Activated T-cell treated with anti-CD3 and anti-CD28 coated beads, Interleukin-2, amount 50 U/mL, for 72 hours (primary cell): ENCODE measurements at places on chromosomes 2 and 18.

- DNase-seq = no peak
Observed at GRCh38 chr2:176066645-176067588, 16.8 kb downstream of the EVX2 start.

GRCh38 chr18:965921-966758 lies 61.5 kb downstream of the ADCYAP1 start:
- no peak for DNase-seq

GRCh38 chr2:74849228-74849892 lies 15.4 kb downstream of the HK2 start:
- peak; percentile 43 for DNase-seq

- DNase-seq = no peak
Observed at GRCh38 chr2:164675687-164676086, 54.4 kb upstream of the GRB14 start.

DNA sequence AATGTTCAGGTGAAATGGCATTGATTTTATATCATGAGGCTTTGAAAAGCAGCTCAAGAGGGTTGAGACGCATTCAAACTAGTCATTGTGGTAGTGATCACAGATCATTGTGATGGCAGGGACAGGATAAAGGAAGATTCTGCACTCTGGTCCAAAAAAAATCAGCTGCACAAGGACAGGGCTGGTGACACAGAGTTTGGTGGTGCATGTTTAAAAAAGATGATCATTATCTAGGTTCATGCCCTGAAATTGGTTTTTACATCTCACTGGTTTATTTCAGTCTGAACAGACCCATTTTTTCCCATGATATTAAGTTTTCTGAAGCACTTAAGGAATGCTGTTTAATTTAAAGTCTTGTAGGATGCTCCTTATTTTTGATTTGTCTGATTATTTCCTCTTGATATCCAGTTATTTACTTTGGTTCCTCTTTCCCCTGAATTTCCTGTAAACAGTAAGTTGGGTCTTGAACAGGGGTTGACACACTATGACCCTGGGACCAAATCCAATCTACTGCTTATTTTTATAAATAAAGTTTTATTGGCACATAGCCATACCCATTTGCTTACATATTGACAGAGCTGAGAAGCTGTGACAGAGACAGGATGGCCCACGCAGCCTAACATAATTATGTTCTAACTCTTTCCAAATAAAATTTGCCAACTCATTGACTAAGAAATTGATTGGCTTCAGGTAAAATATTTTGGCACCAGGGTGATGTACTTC lies 98.4 kb downstream of the UPP2 start:
- DNase-seq = no peak

DNA sequence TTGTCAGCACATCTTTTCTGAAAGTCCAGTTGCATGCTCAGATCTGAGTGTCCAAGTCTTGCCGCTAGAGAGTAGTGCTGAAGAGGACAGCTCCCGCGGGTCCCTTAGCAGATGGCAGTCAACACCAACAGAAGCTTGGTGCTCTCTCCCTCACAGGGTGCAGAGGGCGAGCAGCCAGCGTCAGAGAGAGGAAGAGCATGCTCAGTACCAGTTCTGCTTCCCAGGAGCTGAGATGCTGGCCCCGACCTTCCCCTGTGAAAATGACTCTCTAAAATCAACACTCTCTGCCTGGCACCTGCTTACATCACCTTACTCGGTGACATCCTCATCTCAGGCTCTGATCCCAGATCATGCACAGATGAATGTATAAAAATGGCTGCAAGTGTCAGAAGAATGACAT lies 86.0 kb upstream of the TWIST2 start:
- DNase-seq = no peak

DNA sequence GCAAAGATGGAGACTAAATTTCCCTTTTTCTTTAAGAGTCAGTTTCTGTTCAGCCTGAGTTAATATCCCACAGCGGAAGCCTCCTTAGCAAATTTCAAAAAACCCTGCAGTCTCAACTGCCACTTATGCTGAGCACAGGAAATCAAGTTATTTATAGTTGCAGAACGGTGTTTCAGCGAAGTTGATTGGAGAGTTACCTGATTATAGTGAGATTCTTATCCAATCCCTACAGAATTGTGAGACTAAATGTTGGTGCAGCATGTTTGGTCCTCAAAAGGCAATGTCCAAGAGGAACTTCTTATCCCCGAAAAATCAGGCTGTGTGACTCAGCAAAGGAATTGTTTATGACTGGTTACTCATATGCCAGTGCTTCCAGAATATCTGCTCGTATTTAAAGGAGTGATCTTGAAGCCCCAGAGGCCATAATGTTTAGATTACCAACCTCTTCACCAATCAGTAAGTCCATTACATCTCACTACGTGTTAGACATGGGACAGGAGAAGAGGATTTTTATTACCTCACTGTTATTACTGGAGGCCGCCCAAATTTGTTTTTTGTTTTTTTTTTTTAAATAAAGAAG lies 67.9 kb downstream of the LRRFIP1 start:
- no peak for DNase-seq

GRCh38 chr2:147460155-147460554 lies 384.7 kb upstream of the ACVR2A start:
- DNase-seq = no peak

DNA sequence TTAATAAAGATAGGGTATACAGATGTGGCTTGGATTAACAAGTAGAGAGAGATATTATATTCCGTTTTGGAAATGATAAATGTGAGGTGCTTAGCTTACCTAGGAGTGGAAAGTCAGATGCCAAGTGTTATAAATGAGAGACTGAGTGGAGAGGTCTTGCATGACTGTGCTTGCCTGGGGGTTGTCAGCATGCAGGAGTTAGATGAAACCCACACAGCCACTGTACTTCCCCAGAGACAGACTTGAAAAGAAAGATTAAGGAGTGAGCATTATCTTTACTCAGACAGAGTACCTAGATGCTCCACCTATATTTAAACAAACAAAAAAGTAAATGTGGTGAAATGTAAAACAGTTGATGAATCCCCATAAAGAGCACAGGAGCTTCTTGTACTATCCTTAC lies 482.7 kb downstream of the RIT2 start:
- no peak for DNase-seq

DNA sequence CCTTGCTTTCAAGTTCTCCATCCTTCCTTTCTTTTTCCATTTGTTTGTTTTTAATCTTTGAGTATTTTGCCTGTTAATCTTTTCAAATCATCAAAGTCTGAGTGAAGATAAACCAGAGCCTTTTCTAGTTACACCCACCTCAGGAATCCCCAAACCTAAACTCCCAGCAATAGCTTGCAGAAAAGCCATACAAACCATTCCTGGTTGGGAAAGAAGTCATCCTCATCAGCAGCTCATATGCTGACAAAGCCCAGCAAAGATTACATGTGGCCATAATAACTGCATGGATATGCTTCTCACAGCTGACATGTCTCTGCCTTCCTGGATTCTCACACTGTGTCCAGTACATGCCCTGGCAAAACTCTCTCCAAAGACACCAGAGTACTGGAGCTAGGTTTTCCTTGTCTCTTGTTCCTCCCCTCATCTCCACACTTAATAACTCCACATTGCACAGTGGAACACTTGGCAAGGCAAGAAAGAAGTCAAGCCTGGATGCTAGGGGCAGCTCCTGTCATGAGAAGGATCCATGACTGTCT lies 126.4 kb upstream of the TLK1 start:
- DNase-seq = no peak

DNA sequence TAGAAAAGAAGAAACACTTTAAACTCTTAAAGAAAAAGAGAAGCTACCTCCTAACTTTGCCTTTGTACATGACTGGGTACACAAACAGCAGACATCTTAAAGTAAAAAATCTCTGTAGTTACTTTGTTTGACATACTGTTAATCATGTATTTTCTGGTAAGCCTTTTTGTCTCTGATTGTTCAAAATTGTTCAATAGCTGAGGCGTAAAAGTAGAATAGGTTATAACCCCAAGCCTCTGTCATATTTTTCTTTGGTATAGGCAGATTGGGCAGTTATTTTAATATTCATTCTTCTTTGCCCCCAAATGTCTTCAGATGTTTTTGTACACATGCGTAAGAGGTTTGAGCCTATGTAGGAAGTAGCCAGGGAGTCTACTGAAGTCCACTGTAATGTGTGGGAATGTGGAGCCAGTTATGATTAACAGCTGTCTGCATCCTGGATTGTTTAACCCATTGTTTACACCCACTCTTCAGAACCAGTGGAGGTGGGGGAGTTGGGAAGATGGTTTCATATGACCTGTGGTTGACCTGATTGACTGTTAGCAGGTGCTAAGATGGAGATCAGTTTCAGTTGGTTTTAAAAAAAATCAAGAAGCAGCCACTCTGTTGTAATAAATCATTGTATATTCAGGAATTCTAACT lies 150.5 kb downstream of the TANC1 start:
- DNase-seq = no peak

DNA sequence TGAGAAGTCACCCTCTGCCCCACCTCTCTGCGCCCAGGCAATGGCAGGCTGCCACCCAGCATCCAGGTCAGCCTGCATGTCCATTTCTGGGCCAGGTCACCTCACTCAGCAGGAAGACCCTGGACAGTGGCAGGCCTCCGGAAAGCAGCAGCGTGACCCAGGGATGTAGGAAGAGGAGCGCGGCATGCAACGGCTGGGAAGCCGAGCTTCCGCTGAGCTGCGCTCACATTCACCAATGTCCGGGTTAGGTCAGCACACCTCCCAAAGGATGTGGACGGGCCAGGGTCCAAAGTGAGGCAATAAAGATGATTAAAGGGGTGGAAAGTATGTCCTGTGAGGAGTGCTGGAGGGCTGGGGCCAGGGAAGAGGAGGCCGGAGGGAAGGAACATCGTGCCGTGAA lies 174.5 kb downstream of the CTIF start:
- no peak for DNase-seq

DNA sequence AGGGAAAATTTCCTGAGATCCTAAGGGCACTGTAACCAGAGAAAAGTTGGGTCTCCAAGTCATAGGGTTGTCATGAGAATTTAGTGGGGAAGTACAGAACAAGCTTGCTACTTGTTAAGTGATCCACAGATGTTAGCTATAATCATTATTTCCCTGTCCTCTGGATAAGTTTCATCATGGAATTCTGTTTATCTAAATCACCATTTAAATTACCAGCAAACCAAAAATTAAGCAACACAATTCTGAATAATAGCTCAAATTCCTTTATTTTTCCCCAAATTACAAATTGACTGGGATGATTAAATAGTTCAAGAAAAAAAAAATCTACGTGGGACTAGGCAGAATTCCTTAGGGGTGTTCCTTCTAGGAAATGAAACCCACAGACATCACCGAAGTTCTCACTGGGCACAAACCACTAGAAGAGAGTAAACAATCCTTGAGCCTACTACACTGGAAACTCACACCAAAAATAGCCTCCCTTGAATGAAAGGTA lies 159.5 kb downstream of the COL6A3 start:
- no peak for DNase-seq

- peak; percentile 74 for DNase-seq
Observed at GRCh38 chr2:112884869-112885505, 26.0 kb upstream of the IL37 start.

DNA sequence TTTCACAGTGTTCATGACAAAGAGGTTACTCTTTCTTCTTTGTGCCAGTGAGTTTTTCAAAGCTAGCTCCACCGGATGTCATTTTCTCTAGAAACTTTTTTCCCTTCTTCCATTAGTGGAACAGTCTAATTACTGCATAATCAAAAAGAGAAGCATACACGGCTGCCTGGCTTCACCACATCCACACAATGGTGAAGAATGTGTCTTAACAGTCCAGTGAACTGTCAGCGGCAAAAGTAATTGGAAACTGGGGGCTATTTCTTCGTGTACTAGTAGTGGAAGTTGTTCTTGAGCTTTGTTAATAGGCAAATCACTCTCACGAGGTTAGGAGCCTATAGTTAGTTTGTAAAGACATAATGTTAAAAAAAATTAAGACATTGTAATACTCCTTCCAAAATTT lies 32.9 kb upstream of the PIK3C3 start:
- no peak for DNase-seq

GRCh38 chr2:38862476-38862875 lies 13.3 kb downstream of the DHX57 start:
- DNase-seq = no peak

DNA sequence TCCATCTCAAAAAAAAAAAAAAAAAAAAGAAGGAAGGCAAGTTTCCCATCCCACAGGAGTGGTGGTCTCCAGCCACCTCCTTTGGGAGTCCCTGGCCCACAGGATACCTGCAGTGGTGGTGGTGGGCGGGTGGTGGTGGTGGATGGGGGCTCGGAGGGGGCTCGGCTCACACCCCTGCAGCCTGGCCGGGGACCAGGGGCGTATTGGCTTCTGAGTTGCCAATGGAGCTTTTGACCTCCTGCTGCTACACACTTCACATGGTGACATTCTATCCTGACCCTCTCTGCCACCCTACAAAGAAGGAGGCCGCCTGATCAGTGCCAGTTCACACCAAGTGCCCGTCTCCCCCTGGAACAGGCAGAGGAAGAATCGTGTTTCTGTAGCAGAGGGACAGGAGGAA lies 119.6 kb downstream of the NFATC1 start:
- DNase-seq = no peak

- DNase-seq = no peak
Observed at GRCh38 chr2:126784621-126785020, 114.1 kb upstream of the TEX51 start.

- DNase-seq = no peak
Observed at GRCh38 chr2:241665731-241666440, 20.7 kb downstream of the DTYMK start.

DNA sequence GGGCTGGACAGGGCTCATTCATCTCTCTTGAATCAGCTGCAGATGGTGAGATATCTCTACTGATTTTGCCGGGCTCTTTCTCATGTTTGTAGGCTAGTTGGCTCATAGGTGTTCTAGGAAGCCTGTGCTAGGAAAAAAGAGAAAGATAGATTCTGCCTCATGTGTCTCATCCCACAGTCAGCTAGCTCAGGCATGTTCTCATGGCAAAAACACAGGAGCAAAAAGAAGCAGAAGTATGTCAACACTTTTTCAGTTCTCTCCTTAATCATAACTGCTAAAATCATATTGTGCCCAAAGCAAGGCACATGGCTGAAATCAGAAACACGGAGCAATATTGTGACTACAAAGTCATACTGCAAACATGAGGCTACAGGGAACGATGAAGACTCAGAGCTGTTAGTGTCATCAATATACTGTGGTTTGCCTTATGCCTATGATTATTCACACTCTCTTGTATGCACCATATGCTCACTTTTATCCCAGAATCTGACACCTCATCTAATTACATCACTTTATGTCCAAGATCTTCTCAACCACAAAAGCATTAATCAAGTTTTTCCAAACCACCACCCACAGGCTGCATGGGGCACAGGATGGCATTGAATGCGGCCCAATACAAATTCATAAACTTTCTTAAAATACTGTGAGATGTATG lies 571.9 kb upstream of the CNTNAP5 start:
- DNase-seq = no peak

DNA sequence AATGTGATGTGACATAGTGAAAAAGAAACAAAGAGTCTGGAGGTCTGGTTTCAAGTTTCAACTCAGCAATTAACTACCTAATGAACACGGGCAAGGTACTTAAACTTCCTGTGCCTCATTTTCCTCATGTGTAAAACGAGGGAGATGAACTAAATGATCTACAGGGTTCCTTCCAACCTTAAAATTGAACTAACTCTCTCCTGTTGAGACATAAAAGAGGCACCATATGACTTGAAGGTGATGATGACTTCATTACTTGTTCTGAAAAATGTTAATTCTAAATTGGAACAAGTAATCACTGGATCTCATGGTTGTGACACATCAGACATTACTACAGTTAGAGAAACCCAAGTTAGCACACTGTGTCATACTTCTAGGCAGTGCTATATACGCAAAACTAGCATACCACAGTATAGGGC lies 8.9 kb upstream of the REL start:
- no peak for DNase-seq

GRCh38 chr18:51051105-51051712 lies 21.2 kb downstream of the SMAD4 start:
- no peak for DNase-seq

- no peak for DNase-seq
Observed at GRCh38 chr2:156666130-156666785, 230.1 kb downstream of the GPD2 start.
